Pulmonary artery endothelial cell (primary cell): ENCODE measurements at places on chromosomes 5 and 9.

GRCh38 chr9:125444166-125444565 is 182.5 kb downstream of the GAPVD1 start:
- DNase-seq = no peak

GRCh38 chr5:76406014-76406413 is 2.9 kb downstream of the IQGAP2 start:
- DNase-seq = no peak

DNA sequence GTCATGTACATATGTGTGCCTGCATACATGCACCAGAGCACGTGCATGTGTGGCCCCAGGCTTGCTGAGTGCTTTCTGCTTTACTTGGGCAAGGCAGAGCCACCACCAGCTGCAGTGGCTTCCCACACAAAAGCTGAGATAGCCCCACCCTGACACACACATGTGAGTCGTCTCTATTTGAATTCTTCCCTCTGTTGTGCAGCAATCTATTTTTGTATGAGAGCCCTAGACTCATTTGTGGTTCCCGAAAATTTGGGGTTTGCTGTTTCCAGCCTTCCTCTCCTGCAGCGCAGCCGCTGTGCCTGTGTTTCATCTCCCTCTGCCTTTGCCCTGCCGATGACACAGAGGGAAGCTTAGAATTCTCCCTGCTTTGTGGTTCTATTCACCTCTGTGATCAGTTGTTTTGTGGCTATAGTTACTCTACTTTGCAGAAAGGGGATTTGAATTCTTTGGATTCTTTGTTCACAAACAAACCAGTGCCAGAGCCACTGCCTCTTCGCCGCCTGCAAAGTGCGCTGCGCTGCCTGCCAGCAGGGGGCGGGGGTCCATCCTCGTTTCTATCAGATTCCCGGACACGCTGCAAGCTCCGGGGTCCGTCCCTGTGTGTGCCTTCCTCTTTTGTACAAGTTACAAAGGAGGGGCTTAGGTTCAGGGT is 95.8 kb upstream of the DAP start:
- no peak for DNase-seq

GRCh38 chr9:118170032-118170955 is 466.1 kb downstream of the TLR4 start:
- peak; percentile 1 for DNase-seq

GRCh38 chr9:8649160-8649559 is 849.6 kb upstream of the DMAC1 start:
- no peak for DNase-seq

DNA sequence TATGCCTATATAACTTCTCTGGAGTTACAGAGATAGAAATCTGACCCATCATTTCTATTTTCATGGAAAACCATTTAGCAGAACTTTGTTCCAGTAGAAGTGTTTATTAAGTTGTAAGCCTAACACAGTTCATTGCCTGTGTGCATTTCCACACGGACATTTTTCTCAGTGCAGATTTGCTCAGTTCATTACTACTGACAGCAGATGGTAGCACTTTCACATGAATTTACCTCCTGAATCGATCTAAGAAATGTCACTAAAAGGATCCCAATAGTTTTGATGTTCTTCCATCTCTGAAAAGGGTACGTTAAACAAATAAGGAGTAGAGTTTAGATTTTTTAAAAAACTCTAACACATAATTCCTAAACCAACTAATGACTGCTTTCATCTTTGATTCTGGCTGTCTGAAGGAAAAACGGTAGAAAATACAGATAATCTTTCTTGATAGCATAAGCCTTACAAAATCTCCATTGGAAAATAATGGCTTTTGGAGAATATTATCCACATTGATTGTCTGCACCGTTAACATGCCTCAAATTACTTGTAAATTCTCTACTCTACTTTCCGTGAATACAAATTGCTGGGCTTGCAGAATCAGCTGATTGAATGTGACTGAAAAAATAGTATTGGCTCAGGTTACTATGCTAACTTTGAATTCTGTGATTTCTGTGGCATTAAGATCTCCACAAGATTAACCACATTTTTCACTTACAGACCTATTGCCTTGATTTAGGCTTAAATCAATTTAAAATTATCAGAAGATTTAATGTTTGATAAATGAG is 33.1 kb downstream of the RPS23 start:
- no peak for DNase-seq

GRCh38 chr5:168334695-168335094 is 43.2 kb downstream of the WWC1 start:
- no peak for DNase-seq

DNA sequence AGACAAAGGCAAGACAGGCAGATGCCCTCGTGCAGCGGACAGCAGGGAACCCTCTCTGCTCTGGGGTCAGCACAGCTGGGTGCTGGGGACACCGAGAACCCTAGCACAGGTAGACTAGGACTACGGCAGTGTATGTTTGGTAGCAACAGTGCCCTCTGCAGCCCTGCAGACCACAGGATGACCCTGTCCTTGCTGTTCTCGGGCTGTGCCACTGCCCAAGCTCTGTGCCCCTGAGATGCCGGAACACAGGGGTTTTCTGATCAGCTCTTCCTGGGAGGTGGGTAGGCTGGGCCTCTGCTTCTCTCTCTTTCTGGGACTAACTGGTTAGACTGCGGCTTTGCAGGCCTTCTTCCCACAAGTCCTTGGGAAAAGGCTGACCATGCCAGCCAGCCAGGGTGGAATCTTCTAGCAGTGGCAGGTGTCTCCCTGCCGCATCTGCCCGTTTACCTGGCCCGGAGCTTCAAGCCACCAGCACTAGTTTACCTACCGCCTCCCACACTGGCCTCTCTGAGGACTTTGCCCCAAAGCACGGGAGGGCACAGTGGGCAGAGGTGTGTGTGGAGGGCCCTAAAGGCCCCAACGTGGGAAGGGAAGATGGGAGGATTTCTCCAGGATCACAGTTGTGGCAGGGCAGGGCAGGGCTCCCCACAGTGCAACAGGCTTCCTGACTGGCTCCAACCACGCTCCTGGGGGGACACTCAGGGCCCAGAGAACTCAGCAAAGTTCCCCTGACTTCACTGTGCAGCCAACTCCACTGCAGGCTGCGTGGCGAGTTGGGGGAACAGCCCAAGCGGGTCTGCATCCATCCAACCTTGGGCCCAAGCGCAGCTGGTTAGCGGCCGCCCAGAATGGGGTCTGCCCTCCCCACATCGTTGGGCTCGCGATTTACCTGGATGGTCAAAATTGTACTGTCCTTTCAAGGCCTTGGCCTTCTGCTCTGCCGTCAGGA is 1.2 kb downstream of the UCK1 start:
- no peak for DNase-seq

- no peak for DNase-seq
These were observed 2222.7 kb upstream of the WWC1 start for GRCh38 chr5:166068547-166069335.

- DNase-seq = no peak
These were observed 156.2 kb upstream of the NR3C1 start for GRCh38 chr5:143559586-143560109.

DNA sequence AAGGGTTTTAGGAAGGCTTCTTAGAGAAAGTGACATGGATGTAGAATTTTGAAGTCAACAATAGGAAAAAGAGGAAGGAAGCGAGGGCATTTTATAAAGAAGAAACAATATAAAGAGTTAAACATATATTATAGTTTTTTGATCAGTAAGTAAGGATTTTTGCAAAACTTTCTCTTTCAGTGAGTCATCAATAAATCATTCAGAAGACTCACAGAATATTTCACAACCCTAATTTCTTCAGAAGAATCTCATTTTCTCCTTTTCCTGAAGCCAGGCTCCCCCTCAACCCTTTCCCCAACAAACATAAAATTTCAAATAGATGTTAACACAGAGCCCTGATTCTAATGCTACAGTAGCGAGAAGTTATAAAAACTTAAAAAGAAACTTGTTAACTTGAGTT is 4.3 kb upstream of the COX7C start:
- no peak for DNase-seq

DNA sequence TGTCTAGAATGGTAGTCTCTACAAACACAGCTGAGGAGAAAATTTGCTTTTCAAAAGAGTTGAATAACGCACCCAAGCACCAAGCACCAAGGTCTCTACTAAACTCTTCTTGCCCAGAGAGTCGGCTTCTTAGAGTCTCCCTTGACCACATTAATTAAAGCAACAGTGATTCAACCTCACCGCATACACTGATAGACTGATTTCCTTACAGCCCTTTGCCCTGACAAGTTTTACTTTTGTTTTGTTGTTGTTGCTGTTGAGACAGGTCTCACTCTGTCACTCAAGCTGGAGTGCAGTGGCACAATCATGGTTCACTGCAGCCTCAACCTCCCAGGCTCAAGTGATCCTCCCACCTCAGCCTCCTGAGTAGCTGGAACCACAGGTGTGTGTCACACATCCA is 1035.7 kb upstream of the DMAC1 start:
- no peak for DNase-seq

- DNase-seq = no peak
These were observed 509.4 kb upstream of the KLF4 start for GRCh38 chr9:107999011-107999410.

DNA sequence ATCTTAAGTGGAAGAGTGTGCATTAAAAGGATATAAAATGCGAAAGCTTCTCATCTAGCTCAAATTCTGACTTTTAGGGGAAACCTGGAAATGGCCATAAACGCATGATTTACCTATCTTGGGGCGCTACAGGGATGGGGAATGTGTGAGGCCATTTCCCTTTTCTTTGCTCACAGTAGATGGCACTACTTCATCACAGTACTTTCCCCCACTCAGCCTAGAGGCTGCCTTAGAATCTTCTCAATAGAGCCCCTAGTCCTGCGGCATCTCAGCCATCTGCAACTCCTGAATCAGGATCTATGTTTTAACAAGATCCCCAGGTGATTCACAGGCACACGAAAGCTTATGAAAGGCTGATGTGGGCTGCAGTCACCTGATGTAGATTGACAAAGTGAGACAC is 110.8 kb downstream of the LHFPL2 start:
- DNase-seq = no peak
